ENCODE measurements at places on chromosomes 5 and 9.

DNA sequence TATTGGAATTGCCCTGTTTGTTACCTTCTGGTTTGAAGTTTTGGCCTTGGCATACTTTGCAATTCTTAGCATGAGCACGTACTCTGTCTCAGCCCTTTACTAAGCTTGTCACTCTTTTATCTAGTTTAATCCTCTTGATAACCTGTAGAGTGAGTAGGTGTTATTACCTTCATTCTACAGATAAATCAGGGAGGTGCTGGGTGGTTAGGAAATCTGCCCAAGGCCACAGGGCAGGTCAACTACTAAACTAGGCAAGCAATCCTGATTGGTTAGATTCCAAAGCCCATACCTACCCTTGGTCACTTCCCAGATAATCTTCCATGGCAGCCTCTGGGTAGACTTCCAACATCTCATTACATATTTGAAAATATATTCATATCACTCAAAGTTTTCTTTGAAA lies 65.7 kb downstream of the PCSK5 start:
- no peak for DNase-seq

- DNase-seq = no peak
These were observed 416.9 kb downstream of the PSAT1 start for GRCh38 chr9:78713614-78714405.

DNA sequence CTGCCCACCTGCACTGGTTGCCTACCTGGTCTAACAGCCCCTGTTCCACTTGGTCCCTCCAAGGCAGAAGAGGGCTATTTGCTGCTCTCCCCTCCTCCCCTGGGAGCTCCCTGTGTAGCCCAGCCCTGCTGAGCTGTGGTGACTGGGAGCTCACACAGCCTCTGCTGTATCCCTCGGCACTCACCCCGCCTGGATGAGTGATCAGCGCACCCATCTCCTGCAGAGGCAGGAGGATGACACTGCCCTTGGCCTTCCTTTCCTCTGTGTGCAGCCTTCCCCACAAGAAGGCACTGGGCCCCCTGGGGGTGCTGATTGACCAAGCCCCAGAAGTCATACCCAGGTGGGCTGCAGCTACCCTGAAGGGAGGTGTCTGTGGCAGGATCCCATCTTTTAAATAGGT lies 134.2 kb downstream of the ADAMTS2 start:
- DNase-seq = no peak

DNA sequence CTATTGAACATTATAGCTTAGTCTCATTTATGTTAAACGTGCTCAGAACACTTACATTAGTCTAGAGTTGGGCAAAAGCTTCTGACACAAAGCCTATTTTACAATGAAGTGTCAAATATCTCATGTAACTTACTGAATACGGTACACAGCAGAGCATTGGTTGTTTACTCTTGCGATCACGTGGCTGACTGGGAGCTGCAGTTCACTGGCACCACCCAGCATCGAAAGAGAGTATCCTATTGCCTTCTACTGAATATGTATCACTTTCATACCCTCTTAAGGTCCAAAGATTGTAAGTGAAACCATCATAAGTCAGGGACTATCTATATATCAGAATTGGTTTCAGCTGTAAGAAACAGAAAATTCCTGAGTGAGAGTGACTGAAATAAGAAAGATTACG lies 42.6 kb upstream of the OSMR start:
- no peak for DNase-seq

- DNase-seq = no peak
These were observed 173.3 kb upstream of the WWC1 start for GRCh38 chr5:168118042-168118668.

DNA sequence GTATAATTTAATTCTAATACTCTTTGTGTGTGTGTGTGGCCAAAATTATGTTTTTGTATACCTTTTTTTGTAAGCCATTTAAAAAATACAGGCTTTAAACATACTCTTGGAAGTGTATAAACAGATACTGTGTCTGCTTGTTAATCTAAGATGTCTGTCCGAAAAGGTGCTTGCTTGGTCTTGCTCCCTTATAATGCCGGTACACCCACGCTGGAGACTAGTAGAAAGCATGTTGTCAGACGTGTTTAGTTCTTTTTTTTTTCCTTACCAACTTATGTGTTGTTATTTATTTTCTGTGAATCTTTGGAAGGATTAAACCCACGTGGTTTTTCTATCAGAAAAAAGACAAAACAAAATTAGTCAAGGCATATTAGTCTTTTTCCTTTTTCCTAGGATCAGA lies 9.5 kb downstream of the GAPVD1 start:
- no peak for DNase-seq

GRCh38 chr5:63686181-63686580 lies 276.1 kb downstream of the HTR1A start:
- DNase-seq = no peak

- DNase-seq = no peak
These were observed 50.4 kb downstream of the ZNF474 start for GRCh38 chr5:122179701-122180100.

Data from stimulated activated CD4-positive, alpha-beta T cell treated with anti-CD3 and anti-CD28 coated beads, TNF-alpha, amount 100 ng/mL, for 48 hours (primary cell).